MCF 10A (cell line): ENCODE measurements at places on chromosomes 5 and 9.

DNA sequence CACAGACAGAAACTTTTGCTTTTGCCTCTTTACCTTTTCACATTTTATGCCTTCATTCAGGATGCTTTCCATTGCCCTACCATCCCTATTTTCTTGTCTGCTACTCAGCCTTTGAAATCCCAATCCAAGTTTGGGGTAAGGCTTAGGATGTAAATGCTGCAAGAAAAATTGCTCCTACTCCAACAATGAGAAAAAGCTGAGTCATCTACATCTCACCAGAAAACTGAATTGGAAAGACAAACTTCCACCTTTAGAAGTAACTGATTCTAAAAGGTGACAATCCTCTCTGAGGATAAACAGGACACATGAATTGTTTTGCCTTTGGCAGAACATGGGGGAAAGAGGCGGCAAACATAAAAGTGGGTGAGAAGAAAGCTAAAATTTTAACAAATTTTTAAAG is 295.6 kb downstream of the NR2F1-AS1 start:
- DNase-seq = no peak

GRCh38 chr9:5714501-5715401 is 85.8 kb downstream of the RIC1 start:
- peak; percentile 60 for DNase-seq

- DNase-seq = no peak
Measured at GRCh38 chr5:108730617-108731340, 16.9 kb upstream of the FER start.

DNA sequence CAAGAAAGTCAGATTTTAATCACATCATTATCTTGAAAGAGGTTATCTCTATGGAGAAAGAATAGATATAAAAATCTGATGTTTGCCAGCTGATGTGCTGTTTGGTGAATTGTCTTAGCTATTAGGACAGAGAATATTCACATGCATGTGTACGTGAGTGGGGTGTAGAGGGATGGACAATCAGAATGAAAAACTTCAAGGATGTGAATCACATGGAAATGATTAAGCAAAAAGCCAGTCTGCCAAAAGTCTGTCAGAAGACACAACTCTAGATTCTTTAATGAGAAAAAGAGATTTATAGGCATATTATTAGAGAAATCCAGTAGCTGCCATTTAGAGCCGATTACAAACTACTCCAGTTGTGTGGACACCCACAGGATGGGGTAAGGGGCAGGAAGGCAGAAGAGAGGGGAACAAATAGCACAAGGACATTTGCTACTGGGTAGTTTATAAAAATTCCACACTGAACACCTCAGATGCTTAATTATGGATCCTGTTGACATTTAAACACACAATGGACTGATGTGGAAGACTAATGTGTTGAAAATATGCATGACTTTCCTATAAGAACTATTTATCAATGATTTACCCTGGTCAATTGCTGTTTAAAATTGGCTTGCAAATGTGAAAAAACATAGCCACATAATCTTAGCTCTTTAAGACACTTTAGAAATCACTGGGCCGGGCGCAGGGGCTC is 127.4 kb downstream of the PTTG1 start:
- DNase-seq = no peak

- no peak for DNase-seq
Measured at GRCh38 chr9:129076640-129077037, 4.3 kb upstream of the DOLPP1 start.

GRCh38 chr5:115578657-115579056 is 23.6 kb downstream of the TICAM2 start:
- DNase-seq = no peak

- no peak for DNase-seq
Measured at GRCh38 chr5:29079771-29080170, 2041.4 kb upstream of the CDH9 start.

DNA sequence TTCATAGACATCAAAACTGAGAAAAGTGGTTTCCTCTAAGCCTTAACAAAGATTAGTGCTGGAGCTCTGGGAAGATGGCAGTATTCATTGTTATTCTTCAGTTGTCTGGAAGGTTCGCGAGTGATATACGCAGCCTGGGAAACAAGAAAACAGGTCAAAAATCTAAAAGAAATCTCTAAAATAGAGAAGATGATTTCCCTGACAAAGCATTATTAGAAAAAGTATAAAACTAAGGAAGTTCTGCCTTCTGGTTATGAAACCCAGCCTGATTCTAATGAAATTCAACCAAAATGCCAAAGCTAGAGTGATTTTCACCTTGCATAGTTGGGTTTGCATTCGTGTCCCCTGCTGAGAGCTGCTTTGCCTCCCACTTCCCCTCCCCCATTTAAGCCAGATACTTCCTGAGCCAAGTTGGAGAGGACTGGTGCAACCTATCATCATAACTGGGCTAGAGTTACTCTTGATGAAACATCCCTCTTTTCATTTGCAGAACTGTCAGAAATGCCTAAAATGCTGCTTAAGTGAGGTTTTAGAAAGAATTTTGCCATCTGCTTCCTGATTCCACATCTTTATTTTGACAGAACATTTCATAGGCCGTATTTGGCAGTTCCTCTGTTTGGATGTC is 48.4 kb downstream of the NDFIP1 start:
- DNase-seq = no peak

DNA sequence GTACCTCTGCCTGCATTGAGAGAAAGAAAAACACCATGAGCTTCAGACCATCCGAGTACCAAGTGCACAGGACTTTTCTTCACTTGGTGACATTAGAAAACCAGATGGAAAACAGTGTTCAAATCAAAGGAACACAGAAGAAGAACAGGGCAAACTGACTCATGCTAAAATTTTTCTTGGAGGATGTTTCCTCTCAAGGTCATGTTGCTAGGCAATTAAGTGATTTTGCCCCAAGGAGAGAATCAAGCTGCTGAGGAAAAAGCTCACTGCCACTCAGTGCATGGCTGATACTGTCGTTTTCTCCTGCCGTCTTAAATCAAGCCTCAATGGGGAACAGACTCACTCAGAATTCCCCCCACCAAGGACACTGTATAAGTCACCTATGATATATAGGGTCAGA is 57.9 kb upstream of the SIMC1 start:
- DNase-seq = no peak

DNA sequence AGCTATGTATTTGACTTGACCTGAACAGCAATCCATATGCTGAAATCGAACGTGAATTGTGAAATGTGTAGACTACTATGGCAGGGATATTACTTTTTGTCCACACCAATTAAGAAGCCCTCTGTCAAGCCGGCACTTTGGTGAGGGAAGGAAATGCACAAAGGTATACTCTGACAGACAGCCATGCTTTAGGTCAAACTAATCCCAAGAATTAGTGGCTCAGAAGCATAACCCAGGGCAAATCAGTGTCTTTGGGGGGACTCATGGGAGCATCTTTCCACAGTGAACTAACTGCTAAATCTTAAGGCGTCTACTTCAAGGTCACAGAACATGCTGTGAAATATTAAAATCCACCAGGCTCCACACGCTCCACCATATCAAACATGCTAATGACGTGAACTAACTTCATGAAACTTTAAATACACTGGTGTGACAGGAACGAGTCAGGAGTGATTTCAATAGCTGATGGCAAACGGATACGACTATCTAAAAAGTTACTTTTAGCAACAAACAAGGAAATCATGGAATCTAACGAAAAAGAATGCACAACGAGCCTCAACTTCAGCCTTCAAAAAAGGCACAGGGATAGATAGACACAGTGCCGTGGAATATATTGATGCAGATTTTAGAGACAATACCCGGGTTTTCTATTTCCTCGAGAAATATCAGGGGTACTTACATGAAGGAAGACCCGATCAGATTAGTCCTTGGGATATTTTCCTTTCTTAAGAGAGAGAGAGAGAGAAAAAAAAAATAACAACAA is 527 bp downstream of the MEF2C start:
- DNase-seq = no peak

DNA sequence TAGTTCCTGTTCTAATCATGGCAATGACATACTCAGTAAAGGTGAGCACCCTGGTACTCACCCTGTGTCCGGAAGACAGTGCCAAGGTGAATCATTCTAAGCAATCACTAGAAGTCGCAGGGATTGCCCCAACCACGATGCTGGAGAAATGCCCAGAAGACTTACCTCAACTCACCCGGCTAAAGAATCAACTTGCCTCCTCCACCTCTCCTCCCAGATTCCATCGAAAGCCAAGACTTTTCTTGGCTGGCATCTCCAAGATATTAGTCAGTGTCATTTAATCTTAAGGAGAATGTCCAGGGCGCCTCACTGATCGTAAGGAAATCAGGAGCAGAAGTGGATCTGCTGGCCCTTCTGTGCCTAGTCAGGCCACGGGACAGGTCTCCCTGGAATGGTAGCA is 204.9 kb downstream of the ERCC6L2 start:
- peak; percentile 99 for DNase-seq

- no peak for DNase-seq
Measured at GRCh38 chr5:98769959-98770208, 3.6 kb upstream of the RGMB start.

- peak; percentile 82 for DNase-seq
Measured at GRCh38 chr5:157431544-157432200, 28.3 kb upstream of the NIPAL4 start.

GRCh38 chr9:97695995-97696802 is 941 bp downstream of the XPA start:
- DNase-seq = no peak

DNA sequence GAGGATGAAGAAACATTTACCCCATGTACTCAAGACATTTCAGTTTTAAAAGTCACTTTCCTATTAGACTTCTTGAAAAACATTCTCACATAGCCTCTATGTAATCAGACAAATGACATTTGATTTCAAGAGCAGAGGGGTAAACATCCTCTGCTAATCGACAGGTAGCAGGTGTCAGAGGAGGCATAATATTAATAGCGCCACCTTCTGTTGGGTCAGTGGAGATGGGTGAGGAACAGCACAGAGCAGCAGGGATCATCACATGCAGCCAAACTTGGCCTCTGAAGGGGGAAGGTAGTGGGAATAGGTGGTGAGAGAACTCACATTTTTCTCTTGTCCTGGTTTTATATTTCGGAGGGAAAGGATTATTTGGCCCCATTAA is 3.3 kb upstream of the LSM11 start:
- DNase-seq = peak; percentile 66

DNA sequence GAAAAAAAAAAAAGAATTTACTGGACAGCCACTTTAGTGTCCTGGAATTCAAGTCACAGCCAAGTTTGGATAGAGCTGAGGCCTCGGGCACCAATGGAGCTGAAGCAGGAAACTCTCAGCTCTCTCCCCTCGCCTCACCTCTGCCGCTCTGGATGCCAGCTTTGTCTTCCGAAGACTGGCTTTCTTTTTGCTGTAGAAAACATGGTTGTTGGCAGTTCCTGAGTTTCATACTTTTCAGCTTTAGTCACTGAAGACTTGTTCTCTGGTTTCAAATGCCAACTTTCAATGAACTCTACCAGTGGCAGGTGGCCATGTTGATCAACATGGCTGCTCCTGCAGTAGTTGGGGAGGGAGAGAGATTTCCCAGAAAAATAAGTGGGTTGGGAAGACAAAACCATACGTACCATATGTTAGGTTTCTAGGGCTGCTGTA is 142.2 kb downstream of the SNX18 start:
- no peak for DNase-seq

GRCh38 chr9:68969538-68969937 is 44.4 kb downstream of the PRKACG start:
- DNase-seq = no peak

- no peak for DNase-seq
Measured at GRCh38 chr9:135677641-135678168, 14.6 kb downstream of the LCN9 start.

- peak; percentile 70 for DNase-seq
Measured at GRCh38 chr9:97468658-97469448, 32.6 kb upstream of the TMOD1 start.

DNA sequence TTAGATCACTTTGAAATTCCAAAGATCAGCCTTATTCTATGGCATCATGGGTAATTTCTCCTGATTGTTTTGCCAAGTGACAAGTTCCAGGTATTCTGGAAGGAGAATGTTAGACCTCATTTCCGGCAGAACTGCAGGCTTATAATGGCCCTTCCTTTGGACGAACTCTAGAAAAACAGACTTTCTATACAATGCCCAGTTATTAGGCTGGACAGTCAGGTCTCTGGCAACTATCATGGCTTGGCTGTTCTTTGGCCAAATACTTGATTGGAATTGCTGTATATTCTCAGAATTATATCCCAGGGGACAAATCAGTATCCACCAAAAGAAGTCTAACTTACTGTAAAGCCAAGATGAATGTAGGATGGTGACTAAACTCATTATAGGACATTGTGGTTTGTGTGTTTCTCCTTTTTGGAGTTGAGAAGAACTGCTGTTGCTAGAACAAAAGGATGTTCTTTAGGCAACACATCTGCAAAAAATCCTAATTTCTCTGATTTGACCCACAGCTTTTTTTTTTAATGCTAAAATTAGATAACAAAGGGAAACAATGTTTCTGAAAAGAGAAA is 69.0 kb downstream of the ADAMTSL1 start:
- DNase-seq = no peak

GRCh38 chr5:149294872-149295829 is 23.5 kb downstream of the AFAP1L1 start:
- DNase-seq = no peak

- no peak for DNase-seq
Measured at GRCh38 chr9:97592126-97592525, 41.0 kb downstream of the TSTD2 start.

- no peak for DNase-seq
Measured at GRCh38 chr5:102873379-102873932, 118.4 kb downstream of the PAM start.

GRCh38 chr5:82375488-82376244 is 97.5 kb upstream of the RPS23 start:
- DNase-seq = no peak

DNA sequence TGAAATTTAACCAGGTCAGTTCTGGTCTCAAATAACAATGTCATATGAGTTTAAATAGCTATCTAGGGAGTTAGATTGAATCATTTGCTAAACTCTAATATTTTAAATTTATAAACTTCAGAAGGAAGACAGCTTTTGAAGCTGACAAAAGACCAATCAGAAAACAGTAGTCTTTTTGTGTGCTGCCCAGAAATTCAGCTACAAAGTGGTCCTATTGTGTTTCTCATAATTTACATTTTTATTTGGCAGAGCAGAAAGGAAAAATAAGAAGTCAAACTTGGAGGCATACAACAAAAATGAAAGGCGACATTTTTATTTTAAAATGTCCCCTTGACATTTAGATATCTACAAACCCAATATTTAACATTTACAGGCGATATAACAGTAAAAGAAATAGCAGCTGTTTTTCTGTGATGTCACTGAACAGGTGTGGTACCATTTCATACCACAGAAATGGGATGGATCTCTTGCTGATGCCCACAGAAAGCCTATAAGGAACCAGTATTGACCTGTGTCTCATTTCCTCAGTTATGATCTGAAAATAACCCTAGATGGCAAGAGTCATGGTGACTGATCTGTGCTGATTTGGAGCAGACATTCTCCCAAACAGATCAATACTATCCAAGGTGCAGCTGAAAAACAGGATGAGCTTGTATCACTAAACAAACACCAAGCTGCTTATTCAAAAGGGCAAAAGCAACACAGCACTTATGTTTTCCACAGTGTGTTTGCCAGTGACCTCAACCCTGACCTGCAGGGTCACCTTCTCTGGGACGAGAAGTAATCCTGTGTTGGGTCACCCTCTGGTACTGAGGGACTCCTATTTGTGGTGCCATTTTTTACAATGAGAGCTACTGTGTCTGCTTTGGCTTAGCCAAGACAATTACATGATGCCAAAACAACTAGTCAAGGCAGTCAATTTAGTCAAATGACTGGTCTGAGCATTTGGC is 3.6 kb upstream of the FST start:
- no peak for DNase-seq
